Activated naive CD4-positive, alpha-beta T cell treated with anti-CD3 and anti-CD28 coated beads for 36 hours (primary cell): ENCODE measurements at places on chromosomes 12 and 14. TPM values are rescaled to one million over a fixed set of nuclear protein-coding genes. Genes with fewer than 3 reads are reported as not detected.
A peak's percentile ranks its signal among the peaks of the same experiment; 100 is the strongest.

CABP1 gene
- not detected for total RNA-seq

ADCY4 gene
- total RNA-seq = 1.6 TPM

ESPL1 gene
- total RNA-seq = 54.2 TPM

DNA sequence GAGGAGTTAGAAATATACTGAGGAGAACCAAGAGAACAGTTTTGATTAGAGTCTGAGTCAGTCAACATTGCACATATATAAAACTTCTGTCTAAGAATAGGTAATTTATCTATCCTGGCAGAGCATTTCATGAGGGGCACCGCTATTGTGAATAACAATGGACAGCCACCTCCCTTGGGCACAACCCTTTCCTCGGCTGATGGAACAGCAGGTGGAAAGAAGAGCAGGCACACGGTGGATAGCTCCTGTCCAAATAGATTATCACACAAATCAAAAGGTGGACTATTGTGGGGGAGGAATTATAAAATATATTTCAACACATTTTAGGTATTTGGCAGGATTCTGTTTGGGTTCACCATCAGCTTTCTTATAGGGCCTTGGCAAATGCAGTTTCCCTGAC is 84.0 kb upstream of the PTPRB start:
- H3K4me3 ChIP-seq = no peak overlapping the region
- H3K36me3 ChIP-seq = no peaks in the 10 kb centered on the region
- DNase-seq = no peak
- H3K27me3 ChIP-seq = peaks cover 9% of the 10 kb centered on the region

TARBP2 gene
- total RNA-seq = 25.0 TPM

LRP1-AS gene
- not detected for total RNA-seq

GRCh38 chr12:22230280-22230794 is 104.2 kb downstream of the ST8SIA1 start:
- no peak overlapping the region for H3K27ac ChIP-seq
- no peaks in the 10 kb centered on the region for H3K36me3 ChIP-seq
- no peak overlapping the region for H3K4me3 ChIP-seq
- no peak for DNase-seq
- H3K27me3 ChIP-seq = no peaks in the 10 kb centered on the region
- no peaks in the 10 kb centered on the region for H3K4me1 ChIP-seq

DNA sequence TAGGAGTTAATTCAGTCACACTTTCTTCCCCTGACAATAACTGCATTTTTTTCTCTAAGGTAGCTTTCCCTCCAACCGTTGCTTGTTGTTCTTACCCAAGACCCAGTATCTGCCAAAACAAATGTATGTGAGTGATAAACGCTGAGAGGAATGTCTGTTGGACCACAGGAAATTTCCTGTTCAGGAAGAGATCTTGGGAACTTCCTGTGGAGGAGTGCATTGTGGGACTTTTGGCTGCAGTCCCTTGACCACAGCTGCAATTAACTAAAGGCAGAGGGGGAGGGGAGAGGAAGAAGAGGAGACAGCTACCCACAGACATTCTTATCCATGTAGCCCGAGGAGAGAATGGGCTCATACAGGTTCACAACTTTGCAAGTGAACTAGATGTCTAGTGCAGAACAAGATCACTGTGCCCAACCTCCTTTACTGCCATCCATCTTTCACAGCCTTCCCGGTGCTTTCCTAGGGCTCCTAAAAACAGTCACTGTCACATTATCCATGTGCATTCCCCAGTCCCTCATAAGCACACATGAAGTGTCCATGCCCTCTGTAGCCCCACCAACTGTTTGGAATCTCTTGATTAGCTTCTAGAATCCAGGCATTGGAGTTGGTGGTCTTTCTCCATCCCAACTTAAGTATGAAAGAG is 149.5 kb downstream of the ETV6 start:
- DNase-seq = no peak
- no peak overlapping the region for H3K27ac ChIP-seq
- peaks cover 13% of the 10 kb centered on the region for H3K36me3 ChIP-seq
- peaks cover 44% of the 10 kb centered on the region for H3K4me1 ChIP-seq
- H3K4me3 ChIP-seq = no peak overlapping the region

GRCh38 chr12:117032593-117033381 is 66.4 kb downstream of the TESC start:
- no peak overlapping the region for H3K27ac ChIP-seq
- H3K36me3 ChIP-seq = peaks cover 2% of the 10 kb centered on the region
- peaks cover 2% of the 10 kb centered on the region for H3K4me1 ChIP-seq
- DNase-seq = no peak
- peaks cover 10% of the 10 kb centered on the region for H3K27me3 ChIP-seq

GRCh38 chr12:106138633-106139421 is at the start of gene NUAK1:
Gene NUAK1 (minus strand): TSS chr12:106138954. CDS start chr12:106138653, 301 bp downstream.
- peaks cover 70% of the 10 kb centered on the region for H3K27me3 ChIP-seq
- peaks cover 3% of the 10 kb centered on the region for H3K4me1 ChIP-seq
- H3K36me3 ChIP-seq = no peaks in the 10 kb centered on the region
- H3K4me3 ChIP-seq = peak within 1 kb of the TSS; percentile 51
- H3K27ac ChIP-seq = no peak within 1 kb of the TSS

DNA sequence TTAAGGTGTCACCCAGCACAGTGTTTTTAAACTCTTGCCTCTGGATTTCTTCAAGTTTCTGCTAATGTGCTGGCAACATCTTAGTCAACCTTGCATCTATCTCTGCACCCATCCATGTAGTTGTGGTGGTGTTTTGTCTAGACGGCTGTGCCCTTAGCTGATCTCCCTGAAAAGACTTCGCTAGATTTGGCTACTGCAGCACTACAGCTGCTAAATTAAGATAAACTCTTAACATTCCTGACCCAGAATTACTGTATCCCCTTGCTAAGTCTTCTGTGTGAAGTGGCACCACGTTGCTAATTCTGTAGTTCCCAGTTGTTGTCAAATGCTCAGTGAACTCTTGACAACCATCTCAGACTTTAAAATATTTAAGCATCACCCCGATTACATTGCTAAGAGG is 66.8 kb downstream of the SRGAP1 start:
- no peak overlapping the region for H3K27ac ChIP-seq
- no peaks in the 10 kb centered on the region for H3K4me1 ChIP-seq
- H3K36me3 ChIP-seq = no peaks in the 10 kb centered on the region
- peaks cover 2% of the 10 kb centered on the region for H3K27me3 ChIP-seq
- no peak overlapping the region for H3K4me3 ChIP-seq

CD69 gene
- 153 TPM for total RNA-seq

- H3K4me3 ChIP-seq = no peak overlapping the region
- DNase-seq = no peak
- peaks cover 29% of the 10 kb centered on the region for H3K4me1 ChIP-seq
These were observed 28.6 kb downstream of the AMN start for GRCh38 chr14:102951034-102951433.

- peak overlapping the region; percentile 98 for H3K4me3 ChIP-seq
- H3K36me3 ChIP-seq = peaks cover 30% of the 10 kb centered on the region
- peak; percentile 87 for DNase-seq
- H3K4me1 ChIP-seq = peaks cover 48% of the 10 kb centered on the region
- H3K27ac ChIP-seq = peak overlapping the region; percentile 93
These were observed 674 bp downstream of the VDR start for GRCh38 chr12:47903927-47904712.

DNA sequence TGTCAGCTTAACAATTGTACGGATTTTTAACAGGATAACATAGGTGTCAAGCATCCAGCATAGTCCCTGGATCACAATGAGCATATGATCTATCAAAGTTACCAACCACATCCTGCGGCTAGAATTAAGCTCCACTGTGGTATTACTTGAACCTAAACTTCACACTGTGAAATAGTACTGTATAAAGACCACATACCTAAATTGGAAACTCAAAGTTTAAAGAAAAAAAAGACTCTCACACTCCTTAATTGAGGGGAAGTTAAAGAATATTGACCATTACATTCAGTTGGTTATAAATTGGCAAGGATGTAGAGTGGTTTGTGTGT is 133.0 kb upstream of the PZP start:
- no peak for DNase-seq
- no peak overlapping the region for H3K4me3 ChIP-seq
- H3K27me3 ChIP-seq = no peaks in the 10 kb centered on the region
- H3K4me1 ChIP-seq = peaks cover 24% of the 10 kb centered on the region
- H3K27ac ChIP-seq = no peak overlapping the region

SERPINA1 gene
- total RNA-seq = 3.1 TPM

- no peaks in the 10 kb centered on the region for H3K36me3 ChIP-seq
- H3K4me3 ChIP-seq = no peak overlapping the region
- H3K27me3 ChIP-seq = no peaks in the 10 kb centered on the region
- DNase-seq = no peak
These were observed 29.1 kb downstream of the AP5M1 start for GRCh38 chr14:57297852-57298251.

DNA sequence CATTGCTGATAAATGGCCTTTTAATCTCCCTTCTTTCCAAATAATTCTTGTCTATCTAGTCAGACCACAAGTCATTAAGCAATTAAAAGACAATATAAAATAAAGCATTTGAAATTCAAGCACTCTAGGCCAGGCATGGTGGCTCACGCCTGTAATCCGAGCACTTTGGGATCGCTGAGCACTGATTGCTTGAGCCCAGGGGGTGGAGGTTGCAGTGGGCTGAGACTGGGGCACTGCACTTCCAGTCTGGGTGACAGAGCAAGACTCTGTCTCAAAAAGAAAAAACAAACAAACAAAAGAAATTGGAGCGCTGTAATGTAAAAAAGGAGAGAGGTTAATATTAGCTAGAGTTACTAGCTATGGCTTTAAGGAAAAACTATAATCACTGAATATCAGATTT is 30.5 kb upstream of the CSRP2 start:
- no peak overlapping the region for H3K4me3 ChIP-seq
- H3K27ac ChIP-seq = no peak overlapping the region
- no peak for DNase-seq
- no peaks in the 10 kb centered on the region for H3K36me3 ChIP-seq
- H3K27me3 ChIP-seq = peaks cover 12% of the 10 kb centered on the region

- H3K36me3 ChIP-seq = no peaks in the 10 kb centered on the region
- H3K4me3 ChIP-seq = no peak overlapping the region
- H3K27ac ChIP-seq = no peak overlapping the region
- DNase-seq = no peak
These were observed 36.4 kb upstream of the NR1H4 start for GRCh38 chr12:100437038-100437841.

GRCh38 chr12:57521525-57522010 is 1.1 kb upstream of the MBD6 start:
- no peaks in the 10 kb centered on the region for H3K27me3 ChIP-seq
- H3K4me3 ChIP-seq = peak overlapping the region; percentile 97
- H3K36me3 ChIP-seq = peaks cover 38% of the 10 kb centered on the region
- peaks cover 66% of the 10 kb centered on the region for H3K4me1 ChIP-seq

DNA sequence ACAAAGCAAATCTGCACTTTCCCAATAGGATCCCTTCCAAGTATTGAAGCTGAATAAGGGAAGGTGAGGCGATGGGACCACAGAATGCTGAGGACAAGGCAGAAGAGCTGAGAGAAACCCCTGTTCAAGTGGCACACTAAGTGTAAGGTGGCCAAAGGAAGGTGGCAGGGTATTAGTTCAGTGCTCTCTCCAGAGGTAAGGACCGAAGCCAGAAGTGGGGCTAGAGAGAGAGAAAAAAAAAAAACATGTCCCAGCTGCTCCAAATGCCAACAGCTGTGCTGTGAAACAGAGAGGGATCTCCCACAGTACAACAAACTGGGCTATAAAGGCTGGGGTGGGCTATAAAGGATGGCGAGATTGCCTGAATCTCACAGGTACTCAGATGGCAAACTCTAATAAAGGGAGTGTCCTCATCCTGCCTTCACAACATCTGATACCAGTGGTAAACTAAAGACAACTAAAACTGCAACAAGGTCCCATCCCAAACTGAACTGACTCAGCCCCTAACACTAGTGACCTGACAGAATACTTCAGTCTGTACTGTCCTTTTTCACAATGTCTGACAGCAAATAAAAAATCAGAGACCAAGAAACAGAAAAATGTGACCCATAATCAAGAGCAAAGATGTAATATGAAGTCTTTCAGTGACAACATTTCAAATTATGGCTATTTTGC is 47.9 kb downstream of the CDK17 start:
- H3K4me1 ChIP-seq = peaks cover 75% of the 10 kb centered on the region
- no peak for DNase-seq
- H3K27me3 ChIP-seq = no peaks in the 10 kb centered on the region
- H3K27ac ChIP-seq = no peak overlapping the region

DNA sequence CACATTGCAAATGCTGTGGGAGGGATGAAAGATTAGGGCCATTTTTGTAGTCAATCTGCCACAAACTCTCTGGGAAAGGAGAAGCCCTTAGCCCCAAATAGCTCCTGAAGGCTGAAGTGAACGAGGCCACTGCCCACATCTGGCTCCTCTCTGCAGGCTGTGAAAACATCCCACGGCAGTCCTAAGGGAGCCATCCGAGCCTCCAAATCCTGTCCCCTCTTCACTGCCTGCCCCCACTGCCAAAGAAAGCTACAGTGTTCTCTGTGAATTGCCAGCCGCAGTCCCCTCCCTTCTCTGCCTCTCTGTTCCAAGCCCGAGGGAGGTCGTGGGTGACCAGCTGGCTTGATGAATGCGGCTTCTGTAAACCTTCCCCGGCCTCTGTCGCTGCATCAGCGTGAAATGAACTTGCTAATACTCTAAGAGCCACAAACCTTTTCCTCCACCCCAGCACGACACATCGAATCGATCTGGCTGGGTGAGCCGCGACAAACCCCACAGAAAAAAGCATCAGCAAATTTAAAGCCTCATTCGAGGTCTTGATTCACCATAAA is 180.7 kb upstream of the NRXN3 start:
- DNase-seq = no peak
- no peaks in the 10 kb centered on the region for H3K36me3 ChIP-seq
- no peak overlapping the region for H3K27ac ChIP-seq
- peaks cover 5% of the 10 kb centered on the region for H3K27me3 ChIP-seq
- no peaks in the 10 kb centered on the region for H3K4me1 ChIP-seq

DNA sequence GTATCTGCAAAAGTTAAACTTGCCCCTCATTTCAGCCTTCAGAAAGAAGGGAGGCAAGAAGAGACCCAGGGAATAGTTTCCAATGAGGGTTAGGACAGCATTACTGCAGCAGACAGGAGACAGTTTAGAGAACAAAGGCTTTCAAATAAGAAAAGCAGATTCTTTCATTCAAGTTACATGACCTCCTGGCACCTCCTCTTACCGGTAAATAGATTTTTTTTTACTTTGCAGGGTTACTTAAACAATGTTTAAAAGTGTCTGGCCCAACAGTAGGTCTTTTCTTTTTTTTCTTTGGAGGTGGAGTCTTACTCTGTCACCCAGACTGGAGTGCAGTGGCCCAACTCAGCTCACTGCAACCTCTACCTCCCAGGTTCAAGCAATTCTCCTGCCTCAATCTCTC is 47.1 kb downstream of the SINHCAF start:
- no peaks in the 10 kb centered on the region for H3K4me1 ChIP-seq
- no peak overlapping the region for H3K4me3 ChIP-seq
- H3K36me3 ChIP-seq = peaks cover 34% of the 10 kb centered on the region

- H3K4me1 ChIP-seq = peaks cover 42% of the 10 kb centered on the region
- peaks cover 16% of the 10 kb centered on the region for H3K36me3 ChIP-seq
- H3K27me3 ChIP-seq = no peaks in the 10 kb centered on the region
- no peak overlapping the region for H3K27ac ChIP-seq
- no peak overlapping the region for H3K4me3 ChIP-seq
These were observed 12.3 kb downstream of the SH2B3 start for GRCh38 chr12:111417784-111418593.

- no peaks in the 10 kb centered on the region for H3K27me3 ChIP-seq
- H3K4me3 ChIP-seq = no peak overlapping the region
- no peak for DNase-seq
- H3K4me1 ChIP-seq = peaks cover 63% of the 10 kb centered on the region
- H3K36me3 ChIP-seq = peaks cover 2% of the 10 kb centered on the region
These were observed 18.1 kb downstream of the WNK1 start for GRCh38 chr12:770479-770878.
